ENCODE measurements at places on chromosomes 16 and 17.

GRCh38 chr16:23941963-23942564 is 106.3 kb downstream of the PRKCB start:
- DNase-seq: no peak

- no peak for DNase-seq
These were observed 4.2 kb upstream of the CRK start for GRCh38 chr17:1460233-1460632.

GRCh38 chr17:5825717-5826330 is 241.5 kb upstream of the NLRP1 start:
- DNase-seq: no peak

GRCh38 chr16:83789642-83790401 is 18.0 kb upstream of the HSBP1 start:
- no peak for DNase-seq

- DNase-seq: no peak
These were observed 70.1 kb upstream of the DOC2B start for GRCh38 chr17:251531-251930.

DNA sequence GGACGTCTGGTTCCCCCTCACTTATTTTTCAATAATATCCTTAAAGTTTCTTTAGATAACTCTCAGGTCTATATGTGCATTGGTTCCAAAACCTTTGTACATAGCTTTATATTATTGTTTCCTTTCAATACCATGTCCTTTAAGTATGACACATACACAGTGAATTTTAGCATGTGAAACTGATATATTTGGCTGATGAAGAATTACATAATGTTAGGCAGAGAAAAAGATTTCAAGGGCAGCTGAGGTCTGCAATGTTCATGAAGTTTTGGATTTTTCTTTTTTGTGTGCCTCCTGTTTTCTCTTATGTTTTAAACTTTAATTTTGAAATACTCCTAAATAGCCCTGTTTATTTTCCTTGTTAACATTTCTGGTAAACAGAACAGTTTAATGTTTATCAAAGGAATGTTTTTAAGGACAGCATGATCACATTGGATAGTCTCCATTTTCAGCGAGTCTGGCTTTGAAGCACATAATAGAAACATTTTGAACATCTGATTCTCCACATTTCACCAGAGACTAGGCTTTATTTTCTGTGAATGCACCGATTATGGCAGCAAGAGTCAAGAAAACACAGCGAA is 32.9 kb upstream of the FBXO47 start:
- no peak for DNase-seq

GRCh38 chr17:47262586-47262985 is 9.0 kb downstream of the ITGB3 start:
- no peak for DNase-seq

DNA sequence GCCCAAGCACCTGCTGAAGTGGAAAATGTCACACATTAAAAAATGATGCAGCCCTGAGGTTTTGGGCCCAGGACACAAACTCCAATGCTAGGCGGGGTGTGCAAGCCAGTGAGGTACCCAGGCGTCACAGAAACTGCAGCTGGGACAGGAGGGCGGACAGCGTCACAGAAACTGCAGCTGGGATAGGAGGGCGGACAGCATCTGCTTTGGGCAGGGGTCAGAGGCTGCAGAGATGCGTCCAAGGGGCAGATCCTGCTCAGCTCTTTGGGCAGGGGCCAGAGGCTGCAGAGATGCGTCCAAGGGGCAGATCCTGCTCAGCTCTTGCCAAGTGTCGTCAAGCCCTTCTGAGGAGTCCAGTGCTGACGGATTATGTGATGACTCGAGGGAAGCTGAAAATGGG is 43.9 kb upstream of the RCVRN start:
- no peak for DNase-seq

DNA sequence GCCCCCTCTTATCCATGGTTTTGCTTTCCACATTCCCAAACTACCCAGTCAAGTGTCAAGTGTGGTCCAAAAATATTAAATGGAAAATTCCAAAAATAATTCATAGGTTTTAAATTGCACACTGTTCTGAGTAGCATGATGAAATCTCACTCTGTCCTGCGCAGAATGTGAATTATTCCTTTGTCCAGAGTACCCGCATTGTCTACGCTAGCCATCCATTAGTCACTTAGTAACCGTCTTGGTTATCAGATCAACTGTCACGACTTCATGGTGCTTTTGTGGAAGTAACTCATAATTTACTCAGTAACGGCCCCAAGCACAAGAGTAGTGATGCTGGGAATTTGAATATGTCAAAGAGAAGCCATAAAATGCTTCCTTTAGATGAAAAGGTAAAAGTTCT is 94.9 kb downstream of the SLC39A11 start:
- DNase-seq: no peak

DNA sequence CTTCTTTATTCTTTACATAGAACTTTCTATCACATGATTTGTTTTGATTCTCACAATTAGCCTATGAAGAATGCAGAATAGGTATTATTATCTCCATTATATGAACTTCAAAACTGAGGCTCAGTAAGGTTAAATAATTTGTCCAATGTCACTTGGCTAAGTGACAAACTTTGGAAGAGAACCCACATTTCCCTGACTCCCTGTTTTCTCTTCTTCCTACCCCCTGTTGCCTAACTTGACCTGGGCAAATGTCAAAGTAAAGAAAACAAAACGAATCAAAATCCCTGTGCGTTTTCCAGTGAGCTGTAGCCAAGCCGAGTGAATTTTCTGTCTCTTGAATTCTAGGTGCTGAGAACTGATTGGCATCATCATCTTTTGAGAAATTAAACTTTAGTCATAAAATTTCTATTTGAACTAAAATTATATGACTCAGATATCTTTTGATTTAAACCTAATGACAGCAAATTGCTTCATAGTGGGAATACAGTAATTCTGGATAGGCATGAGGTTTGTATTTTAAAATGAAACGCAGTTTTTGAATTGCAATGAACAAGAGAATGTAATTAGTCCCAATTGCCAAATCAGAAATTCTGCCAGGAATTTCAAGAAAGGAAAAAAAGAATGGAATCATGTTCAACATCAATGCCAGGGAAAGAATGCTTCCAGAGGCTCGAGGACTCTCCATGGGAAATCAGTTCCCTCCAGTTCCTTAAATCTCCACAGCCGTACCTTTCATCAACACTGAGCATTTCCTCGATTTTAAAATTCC is 4.6 kb upstream of the NACA2 start:
- DNase-seq: no peak

DNA sequence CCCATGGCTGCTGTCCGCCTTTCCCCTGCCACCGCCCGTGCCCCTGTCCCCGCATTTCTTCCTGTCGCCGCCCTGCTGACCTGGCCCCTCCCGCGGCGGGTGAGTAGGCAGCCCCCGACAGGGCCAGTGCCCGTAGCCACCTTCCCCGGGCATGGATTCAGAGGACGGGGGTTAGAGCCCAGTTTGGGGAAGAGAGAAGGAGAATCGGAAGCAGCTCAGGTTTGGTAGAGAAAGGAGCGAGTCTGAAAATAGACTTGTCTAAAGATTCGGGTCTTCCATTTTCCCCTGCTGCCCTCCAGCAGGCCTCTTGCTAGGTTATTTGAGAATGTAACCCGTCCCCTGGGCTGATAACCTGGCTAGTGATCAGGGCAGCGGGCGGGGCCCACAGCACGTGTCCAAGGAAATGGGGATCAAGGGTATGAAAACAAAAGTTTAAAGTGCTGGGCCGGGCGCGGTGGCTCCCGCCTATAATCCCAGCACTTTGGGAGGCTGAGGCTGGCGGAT is 7.9 kb upstream of the CLDN9 start:
- DNase-seq: no peak

- DNase-seq: no peak
These were observed 1.2 kb upstream of the MIF4GD start for GRCh38 chr17:75271955-75272847.

DNA sequence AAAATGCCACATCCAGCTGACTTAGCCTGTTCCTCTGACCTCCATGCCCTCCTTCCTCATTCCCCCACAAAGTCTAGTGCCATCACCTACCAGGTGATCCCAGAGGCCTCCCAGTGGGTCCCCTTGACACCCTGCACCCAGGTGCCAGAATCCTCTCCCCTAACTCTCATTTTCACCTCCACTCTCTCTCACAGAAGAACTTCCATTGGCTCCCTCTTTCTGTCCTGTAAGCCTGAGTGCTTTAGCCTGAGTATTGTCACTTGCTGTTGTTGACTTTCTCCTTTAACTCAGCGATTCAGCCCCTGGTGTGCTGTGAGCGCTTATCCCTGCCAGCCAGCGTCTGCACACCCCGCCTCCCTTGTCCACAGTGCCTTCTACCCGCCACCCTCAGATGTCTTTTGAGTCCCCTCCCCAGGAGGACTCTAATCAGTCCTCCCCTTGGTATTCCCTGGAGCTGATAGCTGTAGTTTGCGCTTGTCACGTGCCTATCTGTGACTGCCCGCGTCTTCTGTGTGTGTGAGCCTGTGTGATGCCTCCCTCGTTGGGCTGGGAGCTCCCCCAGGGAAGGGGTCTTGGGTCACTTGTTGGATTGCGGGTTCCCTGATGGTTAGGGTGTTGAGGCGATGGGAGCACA is 31.9 kb downstream of the ARHGAP23 start:
- no peak for DNase-seq

GRCh38 chr17:77441130-77441920 is 300.6 kb downstream of the SEC14L1 start:
- peak; percentile 62 for DNase-seq

DNA sequence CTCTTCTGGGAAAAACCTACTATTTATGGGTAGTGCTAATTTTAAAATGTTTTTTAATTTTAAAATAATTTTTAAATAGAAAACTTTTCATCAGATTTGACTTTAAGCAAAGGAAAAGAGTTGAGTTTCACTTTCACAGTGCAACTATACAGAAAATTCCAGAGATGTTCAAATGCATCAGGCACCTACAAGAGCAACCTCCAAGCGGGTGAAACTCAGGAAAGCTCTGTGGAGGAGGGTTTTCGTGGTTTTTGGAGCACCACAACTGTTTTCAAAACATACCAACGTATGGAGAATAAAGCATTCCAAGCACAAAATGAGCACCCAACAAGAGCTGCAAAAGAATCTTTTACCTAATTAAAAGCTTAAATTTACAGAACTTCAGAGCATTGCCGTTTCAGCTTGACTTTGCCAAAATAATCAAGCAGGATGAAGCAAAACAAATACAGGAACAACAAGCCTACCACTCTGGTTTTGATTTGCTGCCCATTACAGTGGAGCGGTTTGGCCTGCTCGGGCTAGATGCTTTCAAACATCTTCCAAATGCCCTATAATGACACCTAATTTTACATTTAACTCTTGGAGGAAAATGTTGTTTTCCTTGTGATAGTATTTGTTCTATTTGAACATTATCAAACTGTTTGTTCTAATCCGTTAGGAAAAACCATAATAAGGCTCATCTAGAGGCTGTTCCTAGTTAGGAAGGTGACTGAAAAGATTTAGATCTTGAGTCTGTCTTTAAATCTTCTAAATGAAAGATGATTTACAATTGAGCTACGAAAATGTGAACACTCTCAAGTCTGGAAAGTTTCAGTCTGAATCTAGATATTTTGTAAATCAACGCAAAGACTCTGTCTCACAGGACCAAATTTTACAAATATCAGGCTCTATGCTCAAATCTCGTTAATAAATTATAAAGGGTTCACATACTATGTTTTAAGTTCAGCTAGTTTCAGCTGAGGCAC is 34.5 kb downstream of the NACA2 start:
- DNase-seq: no peak

GRCh38 chr16:24062270-24062817 is 193.8 kb upstream of the CACNG3 start:
- no peak for DNase-seq

GRCh38 chr17:9266697-9267117 is 245.4 kb downstream of the NTN1 start:
- DNase-seq: no peak

- no peak for DNase-seq
These were observed 11.3 kb upstream of the MLLT6 start for GRCh38 chr17:38693700-38694329.

- DNase-seq: no peak
These were observed 52.2 kb downstream of the C17orf58 start for GRCh38 chr17:67944035-67944434.

DNA sequence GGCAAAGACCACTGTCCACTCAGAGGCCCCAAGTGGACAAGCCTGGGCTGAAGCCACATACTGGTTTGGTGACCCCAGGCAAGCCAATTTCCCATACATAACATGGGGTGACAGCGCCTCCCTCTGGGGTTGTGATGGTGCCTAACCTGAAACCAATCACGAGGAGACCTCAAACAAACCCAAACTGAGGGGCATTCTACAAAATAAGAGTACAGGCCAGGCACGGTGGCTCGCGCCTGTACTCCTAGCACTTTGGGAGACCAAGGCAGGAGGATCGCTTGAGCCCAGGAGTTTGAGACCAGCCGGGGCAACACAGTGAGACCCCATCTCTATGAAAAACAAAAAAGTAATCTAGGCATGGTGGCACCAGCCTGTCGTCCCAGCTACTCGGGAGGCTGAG is 3.6 kb downstream of the P2RX5 start:
- no peak for DNase-seq

DNA sequence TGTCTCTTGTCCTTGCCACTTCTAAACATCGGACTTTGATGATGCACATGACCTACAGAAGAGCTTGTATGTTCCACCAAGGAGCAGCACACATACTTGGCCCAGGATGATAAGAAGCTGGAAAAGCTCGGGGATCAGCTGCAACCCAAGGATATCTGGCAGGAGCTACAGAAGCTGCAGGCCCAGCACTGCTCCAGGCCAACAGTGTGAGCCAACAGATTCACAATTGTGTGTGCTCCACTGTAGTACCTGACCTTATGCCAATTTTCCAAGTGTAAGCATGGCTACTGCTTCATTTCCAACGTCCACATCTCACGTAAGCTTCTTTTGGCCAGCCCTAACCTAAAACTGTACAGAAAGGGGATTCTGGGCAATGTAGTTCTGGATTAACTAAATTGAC is 83.4 kb downstream of the COX10 start:
- DNase-seq: no peak

- DNase-seq: no peak
These were observed 39.0 kb downstream of the SLC6A4 start for GRCh38 chr17:30196504-30196903.

- DNase-seq: peak; percentile 65
These were observed 1.6 kb downstream of the MRM1 start for GRCh38 chr17:36602924-36603384.

GRCh38 chr17:78225088-78225865 is 6.2 kb upstream of the TMEM235 start:
- no peak for DNase-seq

DNA sequence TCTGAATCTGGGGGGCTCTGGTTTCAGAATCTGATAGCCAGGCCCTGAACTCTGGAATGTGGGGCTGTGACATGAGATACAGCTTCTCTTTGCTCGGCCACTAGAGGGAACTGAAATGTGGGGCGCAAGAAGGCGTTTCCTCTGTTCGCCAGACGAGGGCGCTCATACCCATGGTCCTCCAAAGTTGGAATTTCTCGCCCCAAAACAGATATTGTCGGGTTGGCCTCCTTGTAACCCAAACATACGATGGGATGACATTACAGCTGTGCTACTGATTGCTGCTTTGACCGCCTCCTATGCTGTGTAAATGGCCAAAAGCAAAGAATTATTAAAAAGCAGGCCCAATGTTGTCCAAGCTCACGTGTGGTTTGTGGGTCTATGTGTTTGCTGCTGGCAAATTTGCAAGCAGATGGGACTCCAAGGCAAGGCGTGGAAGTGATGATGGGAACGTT is 13.1 kb upstream of the MSI2 start:
- DNase-seq: peak; percentile 72

Data from stimulated activated CD4-positive, alpha-beta T cell treated with anti-CD3 and anti-CD28 coated beads, Interleukin-4, amount 100 ng/mL, for 48 hours (primary cell).